GM12878 (cell line): ENCODE measurements at places on chromosomes 11 and 22.

GRCh38 chr11:65355013-65355775 lies 643 bp downstream of the TIGD3 start:
- peaks cover 13% of the 10 kb centered on the region; the same call in 1 of the 2 replicates for H3K36me3 ChIP-seq
- no peak overlapping the region for H3K27ac ChIP-seq
- no peak for DNase-seq
- peak overlapping the region; percentile 89; the same call in 1 of the 2 replicates for H3K4me3 ChIP-seq
- no peaks in the 10 kb centered on the region for H3K27me3 ChIP-seq
- H3K4me1 ChIP-seq: peaks cover 4% of the 10 kb centered on the region

DNA sequence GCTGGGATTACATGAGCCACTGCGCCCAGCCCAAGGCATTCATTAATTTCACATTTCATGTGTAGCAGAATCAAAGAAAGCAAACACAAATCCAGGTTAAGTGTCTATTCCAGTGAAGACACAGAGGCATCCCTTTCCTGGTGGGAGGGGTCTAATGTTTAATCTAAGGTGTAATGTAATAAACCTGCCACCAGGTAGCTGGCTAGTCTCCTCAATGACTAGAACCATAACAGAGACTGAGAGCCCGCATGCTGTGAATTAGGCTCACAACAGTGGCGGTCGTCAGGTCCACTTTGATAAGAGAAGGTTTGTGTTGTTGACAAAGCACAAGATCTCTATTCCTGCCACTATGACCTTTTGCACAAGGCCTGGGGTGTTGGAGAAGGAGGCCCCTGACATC lies 64.2 kb upstream of the ADA2 start:
- H3K36me3 ChIP-seq: no peaks in the 10 kb centered on the region
- no peaks in the 10 kb centered on the region for H3K27me3 ChIP-seq
- peaks cover 16% of the 10 kb centered on the region for H3K4me1 ChIP-seq

DNA sequence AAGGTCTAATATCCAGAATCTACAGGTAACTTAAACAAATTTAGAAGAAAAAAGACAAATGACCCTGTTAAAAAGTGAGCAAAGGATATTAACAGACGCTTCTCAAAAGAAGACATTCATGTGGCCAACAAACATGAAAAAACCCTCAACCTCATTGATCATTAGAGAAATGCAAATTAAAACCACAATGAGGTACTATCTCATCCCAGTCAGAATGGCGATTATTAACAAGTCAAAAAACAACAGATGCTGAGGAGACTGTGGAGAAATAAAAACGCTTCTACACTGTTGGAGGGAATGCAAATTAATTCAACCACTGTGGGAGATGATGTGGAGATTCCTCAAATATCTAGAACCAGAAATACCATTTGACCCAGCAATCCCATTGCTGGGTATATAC lies 67.2 kb downstream of the SLC17A6 start:
- H3K36me3 ChIP-seq: no peaks in the 10 kb centered on the region
- H3K27ac ChIP-seq: no peak overlapping the region
- DNase-seq: no peak

DNA sequence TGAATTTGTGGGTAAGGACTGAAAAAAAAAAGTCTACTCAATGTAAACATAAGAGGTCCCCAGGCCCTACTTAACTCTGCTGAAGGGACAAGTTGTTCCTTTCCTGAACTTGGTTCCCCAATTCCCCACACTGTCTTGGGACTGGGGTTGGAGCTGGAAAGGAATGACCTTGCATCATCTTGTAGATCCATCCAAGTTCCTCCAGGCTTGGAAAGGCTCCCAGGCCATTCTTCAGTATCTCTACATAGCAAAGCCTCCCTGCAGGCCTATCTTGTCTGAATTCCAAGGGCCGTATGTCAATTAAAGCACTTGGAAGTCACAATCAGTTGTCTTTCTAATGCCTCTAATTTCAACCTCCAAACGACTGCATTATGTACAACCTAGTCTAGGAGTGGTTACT lies 361.2 kb downstream of the TMEM135 start:
- H3K4me1 ChIP-seq: no peaks in the 10 kb centered on the region
- no peaks in the 10 kb centered on the region for H3K27me3 ChIP-seq
- no peak overlapping the region for H3K4me3 ChIP-seq
- H3K36me3 ChIP-seq: no peaks in the 10 kb centered on the region

DNA sequence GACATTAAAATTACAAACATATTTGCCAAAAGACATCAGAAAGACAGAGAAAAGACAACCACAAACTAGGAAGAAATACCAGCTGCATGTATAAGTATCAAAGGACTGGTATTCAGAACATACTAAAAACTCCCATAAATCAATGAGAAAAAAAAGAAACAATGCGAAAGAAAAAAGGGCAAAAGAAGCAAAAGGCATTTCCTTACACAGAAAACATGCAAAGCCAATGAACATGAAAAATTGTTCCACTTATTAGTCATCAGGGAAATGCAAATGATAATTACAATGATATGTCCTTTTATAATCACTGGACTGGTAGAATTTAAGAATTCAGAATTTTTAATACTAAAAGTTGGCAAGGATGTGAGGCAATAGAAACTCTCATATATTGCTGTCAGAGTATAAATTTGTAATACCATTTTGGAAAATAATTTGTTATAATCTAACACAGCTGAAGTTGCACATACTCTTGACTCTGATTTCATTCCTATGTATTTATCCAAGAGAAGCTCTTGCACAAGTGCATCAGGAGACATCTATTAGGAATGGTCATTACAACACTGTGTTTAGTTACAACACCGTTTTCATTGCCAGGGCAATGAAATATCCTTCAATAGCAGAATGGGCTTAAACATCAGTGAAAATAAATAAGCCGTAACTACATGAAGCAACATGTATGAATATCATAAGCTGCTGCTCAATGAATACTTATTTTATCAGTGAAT lies 279.7 kb downstream of the SWAP70 start:
- H3K4me3 ChIP-seq: no peak overlapping the region
- no peak overlapping the region for H3K27ac ChIP-seq
- no peaks in the 10 kb centered on the region for H3K36me3 ChIP-seq
- DNase-seq: no peak
- no peaks in the 10 kb centered on the region; the same call in 1 of the 2 replicates for H3K4me1 ChIP-seq

DNA sequence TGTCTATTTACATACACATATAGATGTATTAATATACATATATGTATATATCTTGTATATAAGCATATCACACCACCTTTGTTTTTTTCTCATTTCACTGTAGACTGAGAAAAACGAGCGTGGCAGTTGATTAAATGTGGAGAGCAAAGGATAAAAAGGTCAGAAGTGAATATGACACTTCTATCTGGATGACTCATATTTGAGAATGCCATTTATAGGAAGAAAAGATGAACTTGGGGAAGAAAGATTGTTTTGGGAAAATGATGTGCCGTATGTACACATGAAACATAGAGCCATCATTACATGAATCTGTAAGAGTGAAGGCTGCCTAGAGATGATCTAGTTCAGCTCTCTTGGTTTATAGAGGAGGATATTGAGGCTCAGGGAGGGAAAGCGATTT lies 28.7 kb downstream of the AMOTL1 start:
- H3K27me3 ChIP-seq: peaks cover 3% of the 10 kb centered on the region; the same call in 1 of the 2 replicates
- no peak overlapping the region for H3K27ac ChIP-seq
- H3K4me3 ChIP-seq: no peak overlapping the region

DNA sequence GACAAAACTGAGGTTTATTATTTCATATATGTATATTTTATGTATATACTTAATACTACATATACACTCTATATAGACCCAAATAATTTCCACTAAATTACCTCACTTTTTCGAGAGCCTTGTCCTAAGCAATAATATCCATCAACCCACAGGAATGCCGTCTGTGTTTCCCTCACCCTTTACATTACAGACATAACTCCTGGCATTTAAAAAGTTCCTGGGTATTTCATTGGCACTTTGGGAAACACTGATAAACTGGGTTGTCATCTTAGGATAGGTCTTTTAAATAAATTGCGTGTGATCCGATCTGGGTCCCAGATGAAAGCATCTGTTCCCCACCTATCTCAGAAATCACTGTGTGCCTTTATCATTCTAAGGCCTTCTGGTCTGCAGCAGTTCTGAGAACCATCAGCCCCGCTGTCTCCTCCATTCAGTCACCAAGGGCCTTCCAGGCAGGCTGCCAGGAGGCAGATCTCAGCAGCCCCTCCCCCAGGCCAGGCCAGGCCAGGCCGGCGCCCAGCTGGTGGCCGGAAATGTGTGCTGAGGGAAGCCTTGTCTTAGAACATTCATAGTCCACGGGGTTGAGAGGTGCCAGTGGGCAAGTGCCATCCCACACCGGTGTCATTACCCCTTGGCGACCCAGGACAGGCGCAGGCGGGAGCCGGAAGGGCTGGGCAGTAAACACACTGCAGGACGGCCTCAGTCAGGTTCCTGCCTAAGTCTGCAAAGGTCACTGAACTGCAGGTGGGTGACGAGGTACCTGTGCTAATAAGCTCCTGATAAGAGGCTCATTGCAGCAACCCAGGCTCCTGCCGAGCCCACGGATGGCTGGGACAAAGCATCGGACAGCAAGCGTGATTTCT lies 3.3 kb downstream of the FGF19 start:
- no peak overlapping the region for H3K27ac ChIP-seq
- no peaks in the 10 kb centered on the region; the same call in 1 of the 2 replicates for H3K4me1 ChIP-seq
- H3K36me3 ChIP-seq: no peaks in the 10 kb centered on the region
- no peak overlapping the region for H3K4me3 ChIP-seq
- DNase-seq: no peak
- peaks cover 7% of the 10 kb centered on the region for H3K27me3 ChIP-seq

GRCh38 chr11:15494740-15495139 lies 380.0 kb downstream of the INSC start:
- H3K27ac ChIP-seq: no peak overlapping the region
- H3K4me1 ChIP-seq: no peaks in the 10 kb centered on the region
- DNase-seq: no peak
- no peaks in the 10 kb centered on the region for H3K27me3 ChIP-seq
- no peaks in the 10 kb centered on the region for H3K36me3 ChIP-seq

GRCh38 chr11:80103142-80103859 lies 662.5 kb upstream of the TENM4 start:
- no peak for DNase-seq
- H3K27ac ChIP-seq: no peak overlapping the region
- no peaks in the 10 kb centered on the region for H3K27me3 ChIP-seq
- no peak overlapping the region for H3K4me3 ChIP-seq

GRCh38 chr11:2783536-2784082 lies 83.8 kb upstream of the KCNQ1OT1 start:
- H3K4me1 ChIP-seq: peaks cover 3% of the 10 kb centered on the region; the same call in 1 of the 2 replicates
- no peak overlapping the region for H3K27ac ChIP-seq
- no peak overlapping the region for H3K4me3 ChIP-seq

DNA sequence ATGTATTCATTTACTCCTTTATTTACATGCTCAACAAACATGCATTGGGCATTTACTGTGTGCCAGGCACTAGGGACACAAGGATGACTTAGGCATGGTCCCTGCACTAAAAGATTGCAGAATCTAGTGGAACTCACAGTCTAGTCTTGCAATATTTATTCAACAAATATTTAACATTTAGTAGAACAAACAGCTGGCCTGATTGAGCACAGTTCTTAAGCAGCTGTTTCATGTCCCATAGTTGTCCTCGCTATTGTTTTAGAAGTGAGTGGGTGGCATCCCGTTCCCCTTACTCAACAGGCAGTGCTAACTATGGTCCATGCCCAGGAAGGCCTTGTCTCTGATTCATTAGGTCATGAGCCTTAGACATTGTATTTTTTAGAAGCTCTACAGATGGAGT lies 459.9 kb upstream of the CADM1 start:
- no peaks in the 10 kb centered on the region for H3K27me3 ChIP-seq
- H3K27ac ChIP-seq: no peak overlapping the region
- DNase-seq: no peak
- no peak overlapping the region for H3K4me3 ChIP-seq
- H3K4me1 ChIP-seq: no peaks in the 10 kb centered on the region

GRCh38 chr11:69867076-69868005 lies 48.1 kb upstream of the FGF3 start:
- H3K4me1 ChIP-seq: no peaks in the 10 kb centered on the region
- H3K4me3 ChIP-seq: no peak overlapping the region
- DNase-seq: no peak
- peaks cover 2% of the 10 kb centered on the region; the same call in 1 of the 2 replicates for H3K27me3 ChIP-seq

DNA sequence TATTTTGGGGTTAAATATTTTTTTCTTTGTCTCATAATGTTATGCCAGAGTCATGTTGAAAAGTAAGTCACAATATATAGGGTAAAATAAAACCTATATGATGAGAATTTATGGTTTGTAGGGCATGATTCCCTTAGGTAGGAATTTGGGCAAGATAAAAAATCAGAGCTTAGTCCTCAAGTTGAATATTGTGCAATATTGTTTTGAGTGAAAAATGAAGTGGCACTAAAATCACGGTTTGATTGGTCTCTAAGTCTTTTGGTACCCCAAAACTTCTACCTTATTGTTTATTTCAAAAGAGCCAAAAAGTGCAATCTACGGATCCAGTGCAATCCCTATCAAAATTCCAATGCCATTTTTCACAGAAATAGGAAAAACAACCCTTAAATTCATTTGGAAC lies 1.6 kb upstream of the MRPL16 start:
- H3K36me3 ChIP-seq: no peaks in the 10 kb centered on the region
- H3K4me1 ChIP-seq: no peaks in the 10 kb centered on the region; the same call in 1 of the 2 replicates
- no peak for DNase-seq
- H3K4me3 ChIP-seq: no peak overlapping the region

DNA sequence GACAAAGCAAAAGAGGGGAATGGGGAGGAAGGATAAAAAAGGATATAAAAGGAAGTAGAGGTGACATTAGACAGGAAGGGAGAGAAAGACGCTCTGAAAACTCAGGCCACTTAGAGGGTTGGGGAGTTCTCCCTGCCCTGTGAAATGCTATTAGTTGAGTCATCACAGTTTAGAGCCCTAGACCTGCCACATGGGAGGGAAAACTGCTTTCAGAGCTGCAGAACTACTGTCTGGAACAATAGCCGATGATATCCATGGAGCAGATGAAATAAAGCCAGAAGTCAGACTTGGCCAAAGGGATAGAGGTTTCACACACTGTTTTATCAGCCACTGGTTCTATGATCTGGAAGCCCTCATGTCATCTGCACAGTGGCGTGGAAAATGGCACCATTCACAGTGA lies 157.9 kb downstream of the NCAM1 start:
- no peak overlapping the region for H3K27ac ChIP-seq
- H3K27me3 ChIP-seq: peaks cover 8% of the 10 kb centered on the region; the same call in 1 of the 2 replicates
- no peak overlapping the region for H3K4me3 ChIP-seq
- H3K4me1 ChIP-seq: no peaks in the 10 kb centered on the region
- DNase-seq: no peak

DNA sequence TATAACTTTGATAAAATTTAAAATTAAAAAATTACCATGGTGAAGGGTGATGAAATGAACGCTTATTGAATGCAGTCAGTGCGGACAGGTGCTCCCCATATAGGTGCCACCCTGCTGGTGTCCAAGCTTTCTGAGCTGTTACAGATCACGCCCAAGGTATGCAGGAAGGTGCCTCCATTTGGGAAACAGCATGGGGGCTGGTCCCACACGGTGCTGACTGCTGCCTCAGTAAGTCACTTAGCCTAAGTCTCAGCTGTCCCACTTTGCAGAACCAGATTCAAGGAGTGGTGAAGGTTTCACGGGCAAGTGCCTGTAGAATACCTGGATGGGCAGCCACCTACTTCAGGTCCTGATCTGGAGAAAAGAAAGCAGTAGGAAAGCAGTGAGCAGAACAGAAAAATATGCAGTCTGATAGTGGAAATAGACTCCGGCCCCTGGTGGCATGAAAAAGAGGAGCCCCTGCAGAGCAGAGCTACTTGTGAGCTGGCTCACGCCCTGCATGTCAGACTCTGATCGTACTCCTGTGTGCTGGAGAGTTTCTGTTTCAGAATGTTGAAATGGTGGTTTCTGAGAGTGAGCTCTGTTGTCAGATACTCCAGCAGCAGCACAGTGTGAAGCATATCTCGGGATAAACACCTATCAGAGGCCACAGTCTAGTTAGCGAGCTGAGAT lies 33.2 kb downstream of the ADORA2A start:
- H3K36me3 ChIP-seq: no peaks in the 10 kb centered on the region
- no peak overlapping the region for H3K4me3 ChIP-seq
- H3K4me1 ChIP-seq: peaks cover 7% of the 10 kb centered on the region
- H3K27me3 ChIP-seq: no peaks in the 10 kb centered on the region
- H3K27ac ChIP-seq: peak overlapping the region; percentile 9
